ENCODE measurements at places on chromosomes 13 and 19.

DNA sequence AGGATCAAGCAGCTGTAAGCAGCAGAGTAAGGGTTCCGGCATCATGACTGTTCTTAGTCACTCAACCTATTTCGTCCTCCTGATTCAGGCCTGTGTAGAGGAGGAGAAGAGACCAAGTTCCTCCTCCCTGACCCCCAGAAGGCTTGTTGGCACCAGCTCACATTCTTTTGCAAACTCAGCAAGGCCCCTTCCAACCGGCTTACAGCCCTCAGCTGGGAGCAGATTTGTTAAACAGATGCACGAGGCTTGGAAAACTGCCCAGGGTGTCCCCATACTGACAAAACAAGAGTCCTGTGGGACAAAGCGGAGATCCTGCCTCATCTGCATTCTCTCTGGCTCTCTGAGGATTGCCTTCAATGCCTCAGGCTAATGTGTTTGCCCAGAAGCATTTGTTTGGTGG, 113.2 kb upstream of the SOX21 start:
- no peak for DNase-seq

DNA sequence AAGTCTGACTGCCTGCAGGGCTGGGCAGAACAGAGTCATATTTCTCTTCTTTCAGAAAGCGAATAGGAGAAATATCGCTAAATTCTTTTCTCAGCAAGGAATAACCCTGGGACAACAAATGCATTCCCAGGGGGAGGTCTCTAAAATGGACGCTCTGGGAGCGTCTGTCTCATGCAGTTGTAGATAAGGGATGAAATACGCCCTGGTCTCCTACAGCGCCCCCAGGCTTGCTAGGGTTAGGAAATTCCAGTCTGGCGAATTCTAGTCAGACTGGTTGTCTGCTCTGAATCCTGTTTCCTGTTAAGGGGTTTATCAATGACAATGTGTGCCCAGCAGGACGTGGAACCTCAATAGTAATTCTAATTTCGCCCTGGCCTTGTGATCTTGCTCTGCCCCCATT, 1214.1 kb downstream of the DIAPH3 start:
- no peak for DNase-seq

DNA sequence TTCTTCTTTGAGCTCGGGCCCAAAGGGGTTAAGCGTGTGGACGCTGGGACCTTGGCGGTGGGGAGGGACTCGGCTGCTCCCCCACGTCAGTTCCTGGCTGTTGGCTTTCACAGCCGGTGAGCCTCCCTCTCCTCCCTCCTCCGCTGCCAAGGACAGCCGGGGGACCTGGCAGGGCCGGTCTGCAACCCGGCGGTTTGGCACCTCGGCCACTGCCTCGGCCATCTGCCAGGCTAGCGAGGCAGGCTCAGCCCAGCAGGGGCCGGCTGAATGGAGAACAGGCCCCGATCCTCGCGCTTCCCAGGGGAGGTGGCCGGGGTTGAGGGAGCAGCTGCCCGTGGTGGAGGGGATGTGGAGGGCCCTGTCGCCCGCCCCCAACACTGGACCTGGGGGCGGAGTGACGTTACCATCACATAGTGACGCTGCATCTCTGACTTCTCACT, 5.0 kb downstream of the TLE5 start:
- DNase-seq = no peak

DNA sequence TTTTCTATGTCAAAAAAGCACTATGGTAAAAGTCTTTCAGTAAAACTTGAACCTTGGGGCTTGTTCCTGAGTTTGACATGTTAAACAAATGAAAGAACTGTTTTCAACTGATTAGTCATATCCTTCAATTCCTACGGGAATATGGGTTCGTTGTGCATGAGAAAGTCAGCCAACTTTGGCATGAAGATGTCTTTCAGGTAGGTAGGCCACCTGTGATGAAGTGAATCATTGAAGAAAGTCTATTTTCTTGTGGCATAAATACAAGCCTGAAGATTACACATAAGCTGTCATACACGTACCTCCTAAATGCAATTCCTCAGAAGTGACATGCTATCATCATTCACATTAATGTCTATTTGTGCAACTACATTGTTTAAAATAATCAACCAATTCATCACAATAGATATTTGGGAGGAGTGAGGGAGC, 513.0 kb downstream of the IRS2 start:
- no peak for DNase-seq

DNA sequence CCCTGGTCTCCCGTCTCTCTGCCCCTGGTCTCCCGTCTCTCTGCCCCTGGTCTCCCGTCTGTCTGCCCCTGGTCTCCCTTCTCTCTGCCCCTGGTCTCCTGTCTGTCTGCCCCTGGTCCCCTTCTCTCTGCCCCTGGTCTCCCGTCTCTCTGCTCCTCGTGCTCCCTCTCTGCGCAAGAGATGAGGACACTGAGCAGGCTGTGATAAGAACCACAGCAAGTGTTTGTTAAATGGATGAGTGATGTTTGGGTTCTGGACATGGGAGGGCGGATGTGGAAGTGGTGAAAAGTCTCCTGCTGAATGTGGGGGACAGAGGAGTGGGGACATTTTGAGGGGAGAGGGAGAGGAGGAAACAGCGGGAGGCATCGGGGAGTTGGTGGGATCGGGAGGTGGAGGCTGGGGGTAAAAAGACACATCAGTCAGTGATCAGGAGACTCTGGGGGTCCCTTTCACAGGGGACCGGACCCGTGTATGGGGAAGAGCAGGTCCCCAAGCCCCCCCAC, 8.0 kb downstream of the NPAS1 start:
- no peak for DNase-seq

DNA sequence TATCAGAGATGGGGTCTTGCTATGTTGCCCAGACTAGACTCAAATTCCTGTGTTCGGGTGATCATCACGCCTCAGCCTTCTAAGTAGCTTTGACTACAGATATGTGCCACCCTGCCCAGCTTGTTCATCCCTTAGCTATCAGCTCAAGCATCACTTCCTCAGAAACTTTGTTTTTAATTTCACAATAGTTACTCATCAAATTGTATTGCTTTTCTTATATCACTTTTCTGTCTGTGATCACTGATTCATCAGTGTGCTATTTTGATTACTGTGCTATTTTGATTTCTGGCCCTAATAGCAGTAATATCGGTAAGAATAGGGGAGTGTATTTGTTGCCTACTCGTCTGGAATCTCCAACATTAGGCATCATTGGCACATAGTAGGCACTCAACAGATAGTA, 878.6 kb upstream of the PCDH20 start:
- peak; percentile 35 for DNase-seq

DNA sequence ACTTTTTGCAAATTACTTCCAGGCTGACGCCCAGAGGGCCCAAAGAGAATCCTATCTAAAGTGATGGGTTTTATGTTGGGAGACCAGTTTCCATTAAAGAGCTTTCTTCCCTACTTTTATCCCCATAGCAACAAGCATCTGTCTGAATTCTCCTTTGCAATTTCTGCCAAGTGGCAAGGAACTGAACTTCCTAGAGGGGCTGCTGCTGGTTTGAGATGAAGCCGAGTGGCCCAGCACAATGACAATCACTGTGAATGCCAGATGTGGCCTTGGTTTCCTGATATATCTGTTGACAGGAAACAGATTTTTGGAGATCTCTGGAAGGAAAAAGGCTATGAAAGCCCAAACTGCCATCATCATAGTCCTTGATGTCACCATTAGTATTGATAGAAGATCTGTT, 198.6 kb downstream of the OXGR1 start:
- DNase-seq = no peak

DNA sequence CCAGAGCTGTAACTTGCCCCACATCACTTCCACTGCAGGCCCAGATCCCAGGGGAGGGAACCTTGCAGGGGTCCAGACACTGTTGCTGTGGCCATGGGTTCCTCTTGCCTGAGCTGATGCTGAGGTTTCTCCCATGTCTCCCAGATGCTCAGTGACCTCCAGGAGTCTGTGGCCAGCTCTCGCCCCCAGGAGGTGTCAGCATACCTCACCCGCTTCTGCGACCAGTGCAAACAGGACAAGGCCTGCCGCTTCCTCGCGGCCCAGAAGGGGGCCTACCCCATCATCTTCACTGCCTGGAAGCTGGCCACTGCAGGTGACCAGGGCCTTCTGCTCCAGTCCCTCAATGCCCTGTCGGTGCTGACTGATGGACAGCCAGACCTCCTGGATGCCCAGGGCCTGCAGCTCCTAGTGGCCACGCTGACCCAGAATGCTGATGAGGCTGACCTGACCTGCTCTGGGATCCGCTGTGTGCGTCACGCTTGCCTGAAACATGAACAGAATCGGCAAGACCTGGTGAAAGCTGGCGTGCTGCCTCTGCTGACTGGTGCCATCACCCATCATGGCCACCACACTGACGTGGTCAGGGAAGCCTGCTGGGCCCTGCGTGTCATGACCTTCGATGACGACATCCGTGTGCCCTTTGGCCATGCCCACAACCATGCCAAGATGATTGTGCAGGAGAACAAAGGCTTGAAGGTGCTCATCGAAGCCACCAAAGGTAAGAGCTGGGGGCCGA, 12.1 kb upstream of the SLC25A42 start:
- DNase-seq = no peak

GRCh38 chr19:2591537-2592291, 110.8 kb downstream of the GNG7 start:
- no peak for DNase-seq

DNA sequence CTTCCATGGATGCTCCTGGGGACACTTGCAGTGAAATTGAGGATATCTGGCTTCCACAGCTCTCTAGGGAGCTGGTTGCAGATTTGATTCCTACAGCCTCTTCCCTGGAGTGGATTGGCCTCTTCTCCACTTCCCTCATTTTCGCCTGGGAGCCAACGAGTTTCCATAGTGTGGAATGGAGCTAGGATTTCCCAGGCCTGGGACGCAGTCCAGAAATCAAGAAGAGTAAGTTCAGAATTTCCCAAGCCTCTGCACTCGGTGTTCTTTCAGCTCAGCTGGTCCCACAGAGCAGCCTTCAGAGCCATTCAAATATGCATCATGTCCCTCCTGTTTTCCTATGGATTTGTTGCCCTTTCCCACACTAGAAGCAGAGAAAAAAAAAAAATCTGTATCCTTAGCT, 68.2 kb downstream of the RAP2A start:
- DNase-seq = no peak

DNA sequence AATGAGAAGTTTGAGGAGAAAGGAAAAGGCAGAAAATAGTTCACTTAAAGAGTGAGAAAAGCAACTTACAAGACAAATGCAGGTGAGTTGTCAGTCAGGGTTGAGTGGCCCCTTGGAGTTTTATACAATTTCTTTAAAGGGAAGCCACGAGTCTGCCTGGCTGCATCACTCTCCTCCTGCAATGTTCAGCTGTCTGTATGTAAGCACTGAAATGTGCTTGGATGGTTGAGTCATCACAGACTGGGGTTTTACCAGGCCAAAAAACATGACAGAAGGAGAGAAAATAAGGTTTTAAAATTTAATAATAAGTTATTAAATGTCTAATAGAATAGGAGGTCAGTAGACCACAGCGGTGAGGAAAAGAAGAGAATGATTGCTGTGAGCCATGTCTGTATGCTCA, 51.0 kb upstream of the FGF14 start:
- peak; percentile 5 for DNase-seq

GRCh38 chr13:79374578-79374977, 31.5 kb downstream of the RBM26 start:
- DNase-seq = no peak

GRCh38 chr13:23751195-23751594, 138.0 kb downstream of the MIPEP start:
- no peak for DNase-seq

DNA sequence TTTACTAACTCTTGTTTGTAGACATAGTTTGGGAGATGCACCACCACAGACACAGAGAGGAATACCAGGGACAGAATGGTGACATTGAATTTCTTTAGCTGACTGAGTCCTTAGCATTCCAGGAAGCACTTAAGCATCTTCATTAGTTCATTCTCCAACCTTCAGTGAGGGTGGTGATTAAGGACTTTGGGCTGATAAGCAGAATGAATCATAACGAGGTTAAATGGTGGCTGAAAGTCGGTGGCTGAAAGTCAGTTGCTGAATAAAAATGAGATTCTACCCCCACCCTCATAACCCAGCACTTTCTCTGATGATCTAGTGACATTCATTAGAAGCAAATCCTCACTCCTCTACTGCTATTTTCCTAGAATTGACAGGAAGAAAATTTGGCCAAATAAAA, 10.6 kb downstream of the PCDH8 start:
- no peak for DNase-seq

GRCh38 chr19:18279516-18280246, 1.7 kb downstream of the JUND start:
- peak; percentile 78 for DNase-seq

DNA sequence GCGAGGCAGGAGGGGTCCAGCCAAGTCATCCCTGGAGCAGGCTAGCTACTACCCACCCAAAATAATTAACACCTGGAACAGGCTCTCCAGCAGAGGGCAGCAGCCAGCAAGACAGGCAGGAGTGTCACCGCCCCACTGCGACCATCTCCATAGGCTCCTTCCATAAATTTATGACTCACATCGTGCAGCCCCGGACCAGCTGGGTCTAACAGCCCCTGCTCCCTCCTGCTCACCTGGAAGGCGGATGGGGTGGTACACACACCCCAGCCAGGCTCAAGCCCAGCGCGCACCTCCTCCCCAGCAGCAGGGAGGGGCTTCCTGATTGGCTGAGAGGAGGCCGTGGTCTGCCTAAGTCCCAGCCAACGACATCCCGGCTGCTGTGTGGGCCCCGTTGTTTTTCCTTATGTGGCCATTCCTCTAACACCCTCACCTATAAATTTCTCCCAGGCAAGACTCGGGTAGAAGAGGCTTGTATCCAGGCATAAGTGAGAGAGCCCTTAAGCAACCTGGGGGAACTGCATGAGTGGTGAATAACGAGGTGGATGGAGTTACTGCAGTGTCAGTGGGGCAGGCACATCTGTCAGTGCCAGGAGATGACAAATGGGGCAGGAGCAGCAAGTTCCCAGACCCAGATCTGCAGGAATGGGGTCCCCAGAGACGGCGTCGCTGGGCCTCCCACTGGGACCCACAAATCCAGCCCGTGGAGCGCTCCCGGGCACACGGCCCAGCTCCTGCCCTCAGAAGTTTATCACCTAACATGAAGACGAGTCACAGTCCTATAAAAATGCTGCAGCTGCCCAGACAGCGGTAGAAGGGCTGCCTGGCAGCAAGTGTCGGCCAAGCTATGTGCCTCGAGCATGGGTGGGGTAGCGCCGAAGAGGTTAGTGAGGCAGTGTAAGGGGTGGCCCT, 43.1 kb downstream of the CEBPG start:
- peak; percentile 29 for DNase-seq

- no peak for DNase-seq
Observed at GRCh38 chr19:10766049-10766623, 48.3 kb downstream of the DNM2 start.

DNA sequence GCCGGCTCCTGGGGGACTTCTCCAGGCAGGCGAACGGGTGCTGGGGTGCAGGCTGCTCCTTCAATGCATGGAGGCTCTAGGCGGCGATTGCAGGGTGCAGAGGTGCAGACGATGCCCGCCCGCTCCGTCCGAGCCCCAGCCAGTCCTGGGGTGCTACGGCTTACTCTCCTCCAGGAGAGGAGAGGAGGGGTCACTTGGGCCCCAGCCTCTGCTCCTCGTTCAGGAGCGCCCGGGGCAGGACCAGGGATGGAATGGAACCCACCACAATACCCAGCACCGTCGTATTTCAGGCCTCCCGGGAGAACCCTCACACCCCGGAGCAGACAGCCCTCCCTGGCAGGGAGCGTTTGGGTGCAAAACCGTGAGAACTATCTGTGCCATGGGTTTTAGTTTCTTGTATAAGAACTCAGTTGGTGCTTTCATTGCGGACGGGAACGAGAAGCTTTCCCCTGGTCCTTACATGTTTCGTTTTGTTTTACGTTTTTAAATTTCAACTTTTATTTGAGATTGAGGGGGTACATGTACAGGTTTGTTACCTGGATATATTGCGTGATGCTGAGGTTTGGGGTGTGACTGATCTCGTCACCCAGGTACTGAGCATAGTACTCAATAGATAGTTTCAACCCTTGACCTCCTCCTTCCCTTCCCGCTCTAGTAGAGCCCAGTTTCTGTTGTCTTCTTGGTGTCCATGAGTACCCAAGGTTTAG, 46.8 kb downstream of the ARHGEF18 start:
- DNase-seq = no peak
